ENCODE measurements at places on chromosomes 7 and 10.

DNA sequence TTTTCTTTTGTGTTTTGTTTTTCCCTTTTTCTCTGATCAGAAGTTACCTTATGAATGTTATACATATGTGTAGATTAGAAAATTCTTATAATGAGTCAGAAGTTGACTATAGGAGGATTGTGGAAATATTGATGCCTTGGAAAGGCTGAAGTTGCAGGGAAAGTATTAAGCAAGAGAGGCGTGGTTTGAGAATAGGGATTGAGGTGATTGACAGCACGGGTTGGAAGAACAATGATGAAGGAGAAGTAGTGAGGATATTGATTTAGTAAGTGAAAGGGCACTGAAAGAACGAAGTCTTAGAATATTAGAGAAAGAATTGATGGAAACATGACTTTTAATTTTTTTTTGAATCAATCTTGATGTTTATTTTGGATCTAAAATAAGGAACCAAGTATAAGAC is 176.0 kb downstream of the EXOC4 start:
- DNase-seq, result no peak

GRCh38 chr7:4040109-4040928 is 641.8 kb upstream of the FOXK1 start:
- no peak for DNase-seq

DNA sequence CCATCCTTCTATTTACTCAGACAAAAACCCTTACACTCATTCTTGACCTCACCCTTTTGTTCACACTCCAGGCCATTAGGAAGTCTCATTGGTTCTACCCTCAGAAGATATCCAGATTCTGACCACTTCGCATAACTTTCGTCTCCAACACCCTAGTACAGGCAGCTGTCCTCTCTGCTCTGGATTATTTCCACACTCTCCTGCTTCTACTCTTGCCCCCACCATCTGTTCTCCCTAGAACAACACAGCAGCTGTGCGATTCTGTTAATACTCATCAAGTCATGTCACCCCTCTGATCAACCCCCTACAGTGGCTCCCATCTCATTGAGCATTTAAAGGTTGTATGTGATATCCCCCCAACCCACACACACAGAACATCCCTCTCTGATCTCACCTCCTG is 15.5 kb upstream of the TRIL start:
- no peak for DNase-seq

- DNase-seq, result no peak
These were observed 41.9 kb downstream of the CALML3 start for GRCh38 chr10:5566614-5567013.

DNA sequence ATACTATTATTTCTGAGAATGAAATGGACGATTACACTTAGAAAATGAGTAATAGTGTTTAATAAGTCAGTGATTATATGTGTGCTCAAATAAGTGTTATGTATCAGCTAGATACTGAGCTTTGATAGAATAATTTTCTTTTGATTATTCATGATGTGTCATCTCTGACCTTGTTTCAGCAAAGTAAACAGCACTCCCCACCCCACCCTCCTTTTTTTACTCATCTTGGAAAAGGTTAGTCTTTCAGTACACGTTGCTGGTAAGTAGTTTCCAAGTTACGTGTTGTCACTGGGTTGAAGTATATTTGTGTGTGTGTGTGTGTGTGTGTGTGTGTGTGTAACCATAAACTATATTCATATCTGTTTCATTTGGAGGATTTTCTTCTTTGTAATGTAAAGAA is 84.1 kb downstream of the GNAI1 start:
- no peak for DNase-seq

DNA sequence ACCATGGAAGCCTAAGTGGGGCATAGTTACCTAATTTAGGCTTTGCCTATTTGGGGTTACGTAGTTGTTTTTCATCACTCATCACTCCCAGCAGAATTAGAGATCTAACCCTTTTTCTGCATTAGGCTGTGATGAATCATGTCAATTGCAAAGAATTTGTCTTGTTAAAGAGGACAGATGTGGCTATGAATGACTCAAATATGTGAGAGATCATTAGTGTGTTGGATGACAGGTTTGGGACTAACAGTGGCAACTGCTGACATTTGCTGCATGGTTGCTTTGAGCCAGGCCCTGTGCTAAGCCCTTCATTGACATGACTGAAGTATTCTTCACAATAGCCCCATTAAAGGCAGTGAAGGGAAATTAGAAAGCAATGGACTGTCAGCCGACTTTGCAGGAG is 83.4 kb upstream of the BMPER start:
- DNase-seq, result no peak

- DNase-seq, result no peak
These were observed 2.2 kb downstream of the STRA8 start for GRCh38 chr7:135235841-135236240.

DNA sequence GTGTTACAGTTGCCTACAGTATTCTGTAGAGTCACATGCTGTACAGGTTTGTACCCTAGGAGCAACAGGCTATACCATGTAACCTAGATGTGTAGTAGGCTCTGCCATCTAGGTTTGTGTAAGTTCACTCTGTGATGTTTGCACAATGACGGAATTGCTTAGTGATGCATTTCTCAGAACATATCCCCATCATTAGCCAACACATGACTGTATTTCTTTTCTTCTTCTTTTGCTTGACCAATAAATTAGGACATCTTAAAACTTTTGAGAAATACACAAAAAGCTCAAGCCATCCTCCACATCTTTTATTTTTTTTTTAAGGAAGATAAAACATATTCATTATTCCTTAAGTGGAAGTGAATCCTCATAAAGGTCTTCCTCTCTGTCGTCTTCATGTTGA is 5.4 kb upstream of the PFKFB3 start:
- no peak for DNase-seq

- DNase-seq, result no peak
These were observed 624.6 kb downstream of the CALN1 start for GRCh38 chr7:71787513-71787912.

DNA sequence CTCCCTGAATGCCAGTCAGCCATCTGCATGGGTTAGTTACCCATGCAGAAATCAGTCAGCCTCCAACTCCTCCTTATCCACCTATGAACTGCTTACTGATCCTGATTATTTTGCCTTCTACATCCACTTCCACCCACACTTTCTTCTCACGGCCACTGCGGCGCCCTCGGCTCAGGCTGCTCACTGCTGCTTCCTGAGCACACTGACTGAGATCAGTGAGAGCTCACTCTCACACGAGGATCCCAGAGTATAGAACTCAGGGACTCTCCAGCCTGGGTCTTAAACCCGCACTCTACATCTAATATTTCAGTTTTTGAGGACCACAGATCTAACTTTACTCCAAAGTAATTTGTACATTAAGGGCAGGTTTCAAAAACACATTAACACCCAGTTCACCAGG is 64.4 kb downstream of the GRB10 start:
- no peak for DNase-seq

DNA sequence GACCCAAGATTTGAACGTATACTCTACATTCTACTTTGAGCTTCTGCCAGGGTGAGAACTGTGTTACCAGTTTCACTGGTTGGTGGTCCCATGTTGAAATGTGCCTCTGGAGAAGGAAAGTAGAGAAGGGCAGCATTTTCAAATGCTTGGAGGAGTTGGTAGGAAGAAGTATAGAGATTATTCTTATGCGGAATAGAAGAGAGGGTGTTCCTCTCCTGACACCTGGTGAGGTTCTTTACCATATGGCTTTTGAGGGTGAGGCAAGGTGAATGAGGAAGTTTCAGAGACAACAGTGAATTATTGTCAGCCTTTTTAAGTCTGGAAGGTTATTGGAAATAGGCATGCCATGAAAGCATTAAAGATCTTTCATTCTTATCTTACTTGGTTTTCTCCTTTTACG is 34.3 kb downstream of the R3HCC1L start:
- DNase-seq, result no peak

- DNase-seq, result no peak
These were observed 6.1 kb downstream of the PSTK start for GRCh38 chr10:122986335-122986734.

DNA sequence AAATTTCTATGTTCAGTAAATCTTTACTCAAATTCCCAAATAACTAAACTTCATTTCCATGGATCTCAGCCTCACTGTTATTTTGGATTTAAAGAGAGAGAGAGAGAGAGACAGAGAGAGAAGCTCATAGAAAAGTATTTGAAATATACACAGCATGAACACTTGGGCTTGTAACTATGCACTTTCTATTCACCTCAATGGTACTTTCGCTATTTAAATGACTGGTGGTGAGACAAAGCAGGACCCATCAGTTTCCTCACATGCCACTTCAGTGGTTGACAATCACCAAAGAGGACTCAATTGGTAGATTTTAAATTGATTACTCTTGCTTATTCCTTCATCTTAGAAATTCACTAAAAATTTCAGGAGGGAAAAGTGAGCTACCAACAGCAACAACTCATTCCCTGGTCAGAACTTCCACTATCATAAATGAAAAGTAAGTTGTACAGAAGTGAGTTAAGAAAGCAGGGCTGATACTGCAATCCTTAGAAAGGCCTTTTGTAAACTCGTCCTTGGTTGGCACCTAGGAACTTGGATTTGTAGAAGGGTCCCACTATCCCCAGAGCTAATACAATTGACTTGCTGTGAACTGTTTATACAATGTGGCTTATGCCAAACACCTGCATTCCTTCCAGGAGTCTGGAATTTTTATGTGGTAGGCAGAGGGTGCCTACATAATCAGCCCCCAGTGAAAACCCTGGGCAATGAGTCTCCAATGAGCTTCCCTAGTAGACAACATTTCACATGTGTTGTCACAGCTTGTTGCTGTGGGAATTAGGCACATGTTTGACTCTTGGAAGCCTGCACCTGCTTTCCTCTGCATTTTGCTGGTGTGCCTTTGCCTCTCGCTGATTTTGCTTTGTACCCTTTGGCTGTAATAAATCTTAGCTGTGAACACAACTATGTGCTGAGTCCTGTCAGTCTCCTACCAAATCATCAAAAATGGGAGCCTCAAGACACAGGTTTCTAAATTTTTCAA is 10.8 kb downstream of the ERLIN1 start:
- DNase-seq, result no peak

DNA sequence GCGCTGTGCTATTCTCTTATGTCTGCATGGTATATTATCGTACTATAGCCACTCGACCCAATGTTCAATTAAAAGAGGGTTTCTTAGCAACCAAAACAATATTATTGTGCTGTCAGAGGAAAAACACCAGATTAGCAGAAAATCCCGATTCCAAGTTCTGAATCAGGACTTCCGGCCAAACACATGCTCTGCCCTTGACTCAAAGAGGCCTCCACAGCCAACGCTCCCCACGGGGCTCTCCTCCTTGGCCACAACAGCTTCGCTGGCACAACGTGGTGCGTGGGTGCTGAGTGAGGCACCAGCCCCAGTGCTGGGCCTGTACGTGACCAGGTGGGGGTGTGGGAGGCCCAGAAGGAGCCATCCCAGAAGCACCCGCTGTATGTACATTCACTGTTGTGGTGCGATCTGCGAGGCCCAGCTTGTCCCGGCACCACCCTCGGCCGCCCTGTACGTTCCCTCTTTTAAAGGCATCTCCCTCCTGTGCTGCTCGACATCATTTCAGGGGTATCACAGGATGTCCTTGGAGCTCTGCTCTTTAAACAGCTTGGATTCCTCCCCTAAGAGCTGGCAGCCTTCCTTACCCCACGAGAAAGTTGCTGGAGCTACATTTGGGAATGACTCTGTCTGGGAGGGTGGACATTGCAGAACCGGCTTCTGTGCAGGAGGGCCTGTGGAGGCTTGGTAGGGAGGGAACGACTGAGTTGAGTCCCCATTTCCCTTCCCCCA is 736.2 kb downstream of the PARD3 start:
- DNase-seq, result no peak

GRCh38 chr10:28669227-28670173 is 7.8 kb upstream of the BAMBI start:
- no peak for DNase-seq

DNA sequence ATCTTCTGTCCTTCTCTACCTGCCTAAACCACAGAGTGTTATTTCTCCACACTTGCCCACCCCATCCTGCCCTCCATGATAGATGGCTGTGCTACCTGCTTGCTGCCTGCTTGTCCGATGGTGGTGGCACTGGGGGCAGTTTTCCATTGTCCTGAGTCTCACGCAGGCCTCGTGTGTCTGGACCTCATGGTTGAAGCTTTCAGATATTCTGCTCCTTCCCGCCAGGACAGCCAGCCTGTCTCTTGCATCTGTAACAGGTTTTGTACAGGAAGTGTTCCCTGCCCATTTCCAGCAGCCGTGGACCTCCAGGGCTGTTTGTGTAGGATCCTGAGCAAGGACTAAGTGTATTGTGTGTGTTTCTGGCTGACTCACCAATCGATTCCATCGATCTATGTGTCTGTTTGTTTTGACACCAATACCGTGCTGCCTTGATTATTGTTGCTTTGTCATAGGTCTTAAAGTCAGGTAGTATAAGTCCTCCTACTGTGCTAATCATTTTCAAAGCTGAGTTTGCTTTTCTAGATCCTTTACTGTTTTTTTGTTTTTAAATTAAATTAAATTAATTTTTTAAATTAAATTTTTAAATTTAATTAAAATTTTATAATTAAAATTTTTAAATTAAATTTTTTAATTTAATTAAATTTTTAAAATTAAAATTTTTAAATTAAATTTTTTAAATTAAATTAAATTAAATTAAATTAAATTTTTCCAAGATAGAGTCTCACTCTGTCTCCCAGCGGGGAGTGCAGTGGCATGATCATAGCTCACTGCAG is 8.5 kb downstream of the IL15RA start:
- DNase-seq, result no peak

DNA sequence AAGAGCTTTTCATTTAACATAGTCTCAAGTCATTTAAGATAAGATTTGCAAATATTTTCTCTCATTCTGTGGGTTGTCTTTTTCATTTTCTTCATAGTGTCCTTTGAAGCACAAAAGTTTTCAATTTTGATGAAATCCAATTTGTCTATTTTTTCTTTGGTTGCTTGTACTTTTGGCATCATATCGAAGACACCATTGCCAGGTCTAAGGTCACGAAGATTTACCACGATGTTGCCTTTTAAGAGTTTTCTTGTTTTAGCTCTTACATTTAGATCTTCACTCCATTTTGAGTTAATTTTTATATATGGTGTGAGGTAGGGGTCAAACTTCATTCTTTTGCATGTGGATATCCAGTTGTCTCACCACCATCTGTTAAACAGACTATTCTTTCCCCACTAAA is 34.7 kb downstream of the TMEM270 start:
- no peak for DNase-seq

- no peak for DNase-seq
These were observed 159.5 kb upstream of the AGR3 start for GRCh38 chr7:17041324-17041723.

- no peak for DNase-seq
These were observed 145.5 kb downstream of the BMS1 start for GRCh38 chr10:42928064-42928463.

DNA sequence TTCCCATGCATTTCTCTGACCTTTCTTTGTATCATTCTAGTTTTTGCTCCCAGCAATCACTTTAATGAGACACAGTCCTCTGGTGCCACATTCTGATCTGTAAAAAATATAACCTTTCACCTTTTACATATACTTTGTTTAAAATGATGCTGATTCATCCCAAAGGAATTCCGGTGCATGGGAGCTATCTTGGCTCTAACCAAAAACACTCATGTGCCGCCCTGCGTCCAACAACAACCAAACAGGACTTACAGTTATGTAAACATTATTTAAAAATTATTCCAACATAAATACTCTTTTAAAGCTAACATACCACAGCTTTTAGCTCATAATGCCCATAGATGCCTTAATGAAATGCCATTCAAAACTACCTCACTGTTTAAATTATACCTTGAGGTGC is 7.7 kb upstream of the OPALIN start:
- DNase-seq, result no peak

GRCh38 chr10:78255214-78255613 is 221.6 kb downstream of the RPS24 start:
- no peak for DNase-seq
